ENCODE measurements at places on chromosomes 3 and 15.

DNA sequence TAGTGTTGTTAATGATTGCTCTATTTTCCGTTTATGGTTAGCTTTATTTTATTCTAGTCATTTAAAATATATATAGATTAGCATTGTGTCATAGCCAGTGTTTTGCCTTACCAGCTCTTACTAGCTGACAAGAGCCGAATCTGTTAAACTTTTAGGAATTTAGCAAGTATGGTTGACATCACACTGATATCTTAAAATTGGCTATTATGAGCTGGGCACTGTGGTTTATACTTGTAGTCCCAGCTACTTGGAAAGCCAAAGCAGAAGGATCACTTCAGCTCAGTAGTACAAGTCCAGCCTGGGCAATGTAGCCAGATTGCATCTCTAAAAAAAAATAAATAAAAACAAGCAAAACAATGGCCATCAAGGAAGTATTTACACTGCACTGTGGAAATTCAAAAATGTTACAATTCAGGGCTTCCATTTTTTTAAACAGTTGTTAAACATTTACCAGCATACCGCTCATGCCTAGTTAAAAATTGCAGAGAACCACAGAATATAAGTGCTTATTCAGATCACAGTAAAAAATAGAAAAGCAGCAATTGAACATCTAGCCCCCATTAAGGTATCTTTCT, 208.4 kb upstream of the CGNL1 start:
- no peak for DNase-seq

- DNase-seq: peak; percentile 75
Observed at GRCh38 chr3:111539351-111540331, 2.4 kb upstream of the CD96 start.

- DNase-seq: peak; percentile 90
Observed at GRCh38 chr15:59349680-59350420, 22.8 kb downstream of the MYO1E start.

GRCh38 chr3:56185827-56186226, 282.4 kb downstream of the ERC2 start:
- DNase-seq: no peak

GRCh38 chr3:108100906-108101660, 10.3 kb upstream of the CD47 start:
- no peak for DNase-seq

- peak; percentile 57 for DNase-seq
Observed at GRCh38 chr3:150081084-150081483, 110.4 kb upstream of the PFN2 start.

DNA sequence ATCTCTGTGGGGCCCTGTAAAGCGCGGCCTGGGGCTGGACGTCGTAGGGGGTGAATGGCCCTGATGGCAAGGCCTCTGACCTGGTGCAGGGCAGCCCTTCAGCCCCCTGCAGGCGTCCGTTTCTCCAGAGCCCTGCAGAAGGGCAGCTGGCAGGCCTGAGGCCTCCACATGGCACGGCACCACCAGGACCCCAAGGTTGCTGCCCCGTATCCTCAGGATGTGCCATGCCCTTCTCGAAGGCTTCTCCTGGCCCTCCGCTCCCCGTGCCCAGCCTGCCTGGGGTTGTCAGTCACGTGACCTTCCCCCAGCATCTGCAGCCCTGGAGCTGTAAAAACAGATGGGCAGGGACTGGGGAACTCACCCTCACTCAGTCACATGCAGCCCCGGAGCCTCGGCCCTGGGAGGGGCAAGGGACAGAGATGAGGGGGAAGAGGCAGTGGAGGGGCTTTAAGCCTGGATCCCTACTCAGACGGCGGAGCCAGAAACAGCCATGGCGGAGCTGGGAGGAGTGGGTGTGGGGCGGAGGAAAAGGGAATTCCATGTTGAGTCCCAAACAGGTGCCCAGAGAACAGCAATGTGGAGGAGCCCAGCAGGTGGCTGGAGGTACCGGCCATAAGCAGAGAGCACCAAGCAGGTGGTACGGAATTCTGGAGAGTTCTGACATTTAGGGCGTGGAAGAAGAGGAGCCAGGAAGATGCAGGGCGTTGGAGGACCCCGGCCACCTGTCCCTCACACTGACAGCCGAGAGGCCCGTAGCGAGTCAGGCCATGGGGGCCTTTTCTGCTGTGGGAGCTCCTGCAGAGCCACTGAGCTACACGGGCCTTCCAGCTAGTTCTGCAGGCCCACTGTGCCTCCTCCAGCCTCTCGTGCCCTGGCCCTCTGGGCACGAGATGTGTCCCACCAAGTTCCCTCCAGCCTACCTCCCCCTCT, 193.1 kb downstream of the XXYLT1 start:
- DNase-seq: no peak

DNA sequence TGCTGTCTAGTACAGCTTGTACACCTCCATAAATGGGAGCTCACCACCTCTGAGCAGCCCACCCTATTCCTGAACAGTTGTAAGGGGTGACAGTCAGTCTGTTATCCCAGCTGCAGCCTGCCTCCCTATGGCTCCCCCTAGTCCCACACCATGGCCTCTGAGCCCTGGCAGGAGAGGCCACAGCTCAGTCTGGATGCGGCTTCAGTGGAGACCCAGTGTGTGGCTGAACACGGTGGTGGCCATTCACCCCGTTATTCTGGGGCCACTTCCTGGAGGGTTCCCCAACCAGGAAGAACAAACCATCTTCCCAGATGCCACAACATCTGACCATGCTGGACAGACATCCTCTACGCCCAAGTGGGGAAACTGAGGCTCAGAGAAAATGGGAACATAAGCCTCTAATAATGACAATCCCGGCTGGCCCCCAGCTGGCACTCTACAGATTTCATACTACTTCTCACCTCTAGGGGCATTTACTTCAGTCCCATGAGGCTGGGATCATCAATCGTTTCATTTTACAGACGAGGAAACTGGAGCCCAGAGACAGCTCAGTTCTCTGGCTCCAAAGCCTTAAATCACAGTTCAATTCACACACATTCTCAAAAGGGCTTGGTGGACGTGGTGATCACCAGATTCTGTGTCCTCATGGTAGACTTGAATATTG, 9.2 kb upstream of the GRIP2 start:
- peak; percentile 11 for DNase-seq

GRCh38 chr3:58924578-58924977, 125.2 kb downstream of the CFAP20DC start:
- peak; percentile 31 for DNase-seq

- DNase-seq: peak; percentile 64
Observed at GRCh38 chr15:69973102-69973714, 124.5 kb downstream of the TLE3 start.

DNA sequence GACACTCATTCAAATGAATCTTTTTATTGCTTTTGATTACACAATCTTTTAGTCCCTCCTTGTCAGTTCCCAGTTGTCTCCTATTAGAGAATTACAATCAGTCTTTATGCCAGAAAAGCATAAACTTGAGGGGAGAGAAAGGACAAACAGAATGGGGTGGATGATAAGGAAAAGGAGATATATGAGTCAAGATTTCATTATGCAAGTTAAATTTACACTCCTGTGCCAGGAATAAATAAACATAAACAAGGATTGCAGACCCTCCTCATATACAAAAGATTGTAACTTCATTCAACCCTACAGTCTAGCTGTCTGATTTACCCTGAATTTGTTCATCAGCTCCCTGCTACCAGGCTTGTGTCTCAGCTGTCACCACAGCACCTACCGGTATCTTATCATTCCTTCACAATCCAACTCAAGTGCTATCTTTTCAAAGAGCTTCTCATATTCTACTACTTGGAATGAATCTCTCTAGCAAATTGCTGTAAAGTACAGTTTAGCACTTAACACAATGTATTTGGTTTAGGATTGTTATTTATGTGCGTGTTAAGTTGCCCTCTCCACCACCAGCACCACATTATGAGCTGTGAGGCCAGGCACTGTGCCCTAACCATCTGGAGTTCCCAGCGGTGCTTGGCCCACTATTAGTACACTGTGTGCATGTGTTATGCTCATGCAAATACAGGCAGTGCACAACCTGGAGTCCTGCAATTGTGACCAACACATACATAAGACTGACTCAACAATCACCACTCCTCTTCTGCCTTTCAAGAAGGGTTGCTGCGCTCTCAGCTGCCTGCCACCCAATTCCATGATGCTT, 504.1 kb downstream of the TBL1XR1 start:
- DNase-seq: no peak

DNA sequence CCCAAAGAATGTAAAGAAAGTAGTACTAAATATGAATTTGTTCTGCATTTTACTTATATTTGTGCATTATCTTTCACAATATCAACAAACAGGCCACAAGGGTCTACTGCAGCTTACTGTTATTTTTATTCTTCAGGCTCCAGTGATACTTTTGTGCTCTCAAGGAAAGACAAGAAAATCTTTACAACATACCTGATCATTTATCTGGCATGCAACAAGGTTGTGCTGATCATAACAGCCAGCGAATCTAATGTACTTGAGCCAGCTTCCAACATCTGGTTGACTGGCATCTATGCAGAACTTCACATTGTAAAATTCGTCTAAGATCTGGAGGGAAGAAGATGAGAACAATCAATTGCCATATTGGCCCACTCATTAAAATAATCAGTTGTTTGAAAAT, 520.0 kb downstream of the MECOM start:
- no peak for DNase-seq

DNA sequence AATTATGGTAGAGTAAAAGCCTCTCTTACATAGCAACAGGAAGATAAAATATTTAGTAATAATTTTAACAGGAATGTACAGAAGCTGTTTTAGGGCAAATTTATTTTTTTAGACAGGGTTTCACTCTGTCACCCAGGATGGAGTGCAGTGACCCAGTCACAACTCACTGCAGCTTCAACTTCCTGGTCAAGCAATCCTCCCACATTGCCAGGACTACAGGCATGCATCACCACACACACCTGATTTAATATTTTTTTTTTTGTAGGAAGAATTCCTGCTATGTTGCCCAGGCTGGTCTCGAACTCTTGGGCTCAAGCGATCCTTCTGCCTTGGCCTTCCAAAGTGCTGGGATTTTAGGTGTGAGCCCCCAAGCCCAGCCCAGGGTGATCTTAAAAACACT, 61.1 kb downstream of the PCCB start:
- DNase-seq: no peak

DNA sequence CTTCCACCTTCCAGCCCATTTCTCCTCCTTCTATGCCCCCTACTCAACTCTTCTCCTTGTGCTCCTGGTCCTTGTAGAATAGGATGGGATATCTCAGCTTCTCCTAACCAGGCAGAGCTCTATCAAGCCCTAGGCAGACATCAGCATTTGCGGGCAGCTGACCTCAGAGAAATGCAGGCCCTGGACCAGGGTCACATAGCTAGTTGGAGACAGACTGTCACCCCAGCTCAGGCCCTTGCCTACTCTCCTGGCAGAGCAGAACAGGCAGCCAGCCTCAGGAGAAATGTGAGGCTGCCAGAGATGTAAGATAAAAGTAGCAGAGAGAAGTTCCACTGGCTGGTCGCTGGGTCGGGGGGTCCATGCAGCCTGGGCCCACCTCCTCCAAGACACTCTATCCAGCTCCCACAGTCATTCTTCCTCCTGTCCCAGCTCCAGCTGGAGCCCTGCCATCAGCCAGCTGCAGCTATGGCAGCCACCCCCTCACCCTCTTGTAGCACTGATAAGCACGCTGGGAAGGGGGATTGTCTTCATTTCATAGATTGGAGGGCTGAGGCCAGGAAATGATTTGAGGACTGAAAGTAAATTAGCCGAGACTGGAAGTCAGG, 4.0 kb downstream of the CYP8B1 start:
- DNase-seq: no peak

DNA sequence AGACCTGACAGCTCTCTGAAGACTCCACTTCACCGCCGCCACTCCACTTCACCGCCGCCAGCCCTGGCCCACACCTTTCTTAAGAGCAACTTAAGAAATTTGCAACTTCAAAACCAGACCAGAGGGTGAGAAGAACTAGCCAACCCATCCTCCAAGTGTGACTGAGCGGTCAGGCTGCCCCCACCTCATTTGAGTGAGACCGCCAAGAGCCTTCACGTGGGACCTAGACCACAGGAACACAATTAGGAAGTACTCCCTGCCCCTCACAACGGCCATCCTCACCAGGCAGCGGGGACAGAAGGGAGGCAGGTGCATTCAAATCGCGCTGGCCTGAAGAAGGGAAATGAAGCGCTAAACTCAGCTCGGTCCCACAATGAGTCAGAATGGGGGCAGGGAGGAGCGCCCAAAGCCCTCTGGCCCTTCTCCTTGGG, 156.8 kb upstream of the BCL6 start:
- DNase-seq: no peak

GRCh38 chr3:129461022-129461421, 21.0 kb downstream of the IFT122 start:
- peak; percentile 77 for DNase-seq

- no peak for DNase-seq
Observed at GRCh38 chr3:194466761-194467356, 19.9 kb downstream of the ATP13A3 start.

GRCh38 chr3:123081718-123082369, 15.0 kb downstream of the PDIA5 start:
- DNase-seq: no peak
